ENCODE measurements at places on chromosomes 16 and 17. TPM values are rescaled to one million over a fixed set of nuclear protein-coding genes. Genes with fewer than 3 reads are reported as not detected.

DNA sequence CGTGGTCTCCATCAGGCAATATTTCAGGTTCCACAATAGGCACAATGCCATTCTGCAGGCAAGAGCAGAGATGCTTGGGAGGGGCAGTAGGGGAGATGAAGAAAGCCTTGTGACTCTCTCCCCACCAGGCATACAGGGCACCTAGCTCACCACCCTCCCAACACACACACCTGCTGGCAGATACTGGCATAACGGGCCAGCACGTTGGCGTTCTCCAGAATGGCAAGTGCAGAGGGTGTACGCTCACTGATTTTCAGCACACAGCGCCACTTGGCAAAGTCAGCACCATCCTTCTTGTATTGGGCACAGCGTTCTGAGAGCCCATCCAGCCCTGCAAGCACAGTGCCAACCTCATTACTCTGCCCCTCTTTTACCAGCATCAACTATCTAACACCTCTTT lies 2.2 kb downstream of the ALDOC start:
- DNase-seq = peak; percentile 29

GRCh38 chr16:29182501-29182900 lies 197.6 kb downstream of the LAT start:
- no peak for DNase-seq

DNA sequence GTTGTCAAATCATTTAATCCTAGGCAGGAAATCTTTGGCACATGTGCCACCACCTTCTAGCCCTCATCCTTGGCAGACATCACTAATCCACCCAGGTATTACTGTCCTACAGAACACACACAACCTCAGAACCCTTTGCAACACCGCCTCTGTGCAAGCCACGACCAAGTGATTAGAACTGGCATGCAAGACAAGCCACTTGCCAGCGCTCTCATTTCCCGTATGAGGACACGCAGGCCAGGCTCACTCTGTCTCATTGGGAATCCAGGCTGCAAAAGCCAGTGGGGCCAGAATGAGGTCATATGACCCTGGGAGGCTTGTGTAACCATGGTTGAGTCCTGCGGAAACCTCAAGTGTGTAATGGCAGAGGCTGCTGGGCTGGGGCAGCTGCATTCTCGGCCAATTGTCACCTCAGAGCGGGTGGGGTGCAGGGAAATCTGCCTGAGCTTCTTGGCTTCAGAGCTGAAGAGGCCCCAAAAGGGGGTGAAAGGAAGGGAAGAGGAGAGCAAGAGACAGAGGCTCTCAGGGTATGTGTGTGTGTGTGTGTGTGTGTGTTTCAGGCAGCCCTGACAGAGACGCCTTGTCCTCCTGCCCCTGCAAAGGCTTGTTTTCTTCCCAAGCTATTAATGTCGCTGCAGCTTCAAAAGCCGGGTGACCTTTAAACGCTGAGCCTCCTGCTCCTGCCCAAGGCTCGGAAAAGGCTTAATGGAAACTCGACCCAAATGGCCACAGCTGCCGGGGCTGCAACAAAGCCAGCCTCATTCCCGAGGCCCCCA lies 43.2 kb upstream of the MRPS23 start:
- DNase-seq = no peak

WNT3 gene
- polyA plus RNA-seq = not detected

- peak; percentile 62 for DNase-seq
These were observed 23.4 kb downstream of the PIK3R5 start for GRCh38 chr17:8941980-8942622.

DNA sequence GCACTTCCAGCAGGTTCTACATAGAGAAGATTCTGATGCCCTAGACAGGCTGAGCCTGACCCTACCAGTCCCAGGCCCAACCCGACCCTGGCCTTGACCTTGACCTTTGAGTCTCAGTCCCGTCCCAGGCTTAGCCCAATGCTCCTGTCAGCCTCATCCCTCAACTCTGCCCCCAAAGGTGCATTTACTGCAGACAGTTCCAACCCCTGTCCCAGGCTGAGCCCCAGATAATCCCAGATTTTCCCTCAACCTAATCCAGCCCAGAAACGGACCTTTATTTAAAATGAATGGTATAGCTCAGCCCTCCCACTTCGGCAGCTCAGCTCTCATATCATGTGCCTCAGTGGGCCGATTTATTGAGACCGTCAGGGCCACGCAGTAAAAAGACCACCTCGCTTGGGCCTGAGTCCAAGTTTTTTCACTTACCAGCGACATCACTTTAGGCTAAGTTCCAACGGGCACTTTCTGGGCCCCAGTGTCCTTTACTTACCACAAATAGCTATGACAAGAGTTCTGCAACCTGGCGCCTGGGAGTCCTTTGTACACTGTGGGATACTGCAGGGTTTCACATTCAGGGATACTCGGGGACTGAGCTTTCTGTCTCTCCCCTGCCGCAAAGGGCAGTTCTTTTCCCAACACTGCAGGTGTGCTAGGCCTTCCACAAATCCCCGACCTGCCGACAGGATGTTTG lies 89.5 kb downstream of the WSCD1 start:
- DNase-seq = no peak

DNA sequence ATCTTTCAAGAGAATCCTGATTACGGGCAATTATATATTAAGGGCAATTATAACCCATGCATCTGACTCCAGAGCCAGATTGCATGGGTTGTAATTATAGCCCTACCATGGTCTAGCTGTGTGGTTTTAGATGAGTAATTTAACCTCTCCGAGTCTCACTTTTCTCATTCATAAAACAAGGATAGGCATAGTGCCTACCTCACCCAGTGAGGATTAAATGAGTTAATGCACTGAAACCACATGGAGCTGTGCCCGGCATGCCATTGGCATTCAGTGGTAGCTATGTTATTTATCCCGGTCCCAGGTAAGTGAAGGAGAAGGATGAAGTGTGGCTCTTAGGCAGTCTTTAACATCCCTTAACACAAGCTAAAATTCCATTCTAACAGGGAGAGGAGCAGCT lies 6.3 kb downstream of the SNX20 start:
- DNase-seq = no peak
